ENCODE measurements at places on chromosomes 7 and 10.

DNA sequence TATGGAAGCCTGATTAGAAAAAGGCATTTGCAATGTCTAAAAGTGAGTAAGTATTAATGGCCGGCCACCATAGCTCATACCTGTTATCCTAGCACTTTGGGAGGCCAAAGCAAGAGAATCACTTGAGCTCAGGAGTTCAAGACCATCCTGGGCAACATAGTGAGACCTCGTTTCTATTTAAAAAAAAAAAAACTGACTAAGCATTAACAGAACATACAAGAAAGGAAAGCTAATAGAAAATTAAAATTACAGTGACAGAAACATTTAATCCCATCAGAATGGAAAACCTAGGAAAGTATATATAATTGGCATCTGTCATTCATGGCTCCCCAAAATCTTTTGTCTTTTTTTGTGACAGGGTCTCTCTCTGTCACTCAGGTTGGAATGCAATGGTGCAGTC lies 55.9 kb downstream of the AOC1 start:
- no peak for DNase-seq

DNA sequence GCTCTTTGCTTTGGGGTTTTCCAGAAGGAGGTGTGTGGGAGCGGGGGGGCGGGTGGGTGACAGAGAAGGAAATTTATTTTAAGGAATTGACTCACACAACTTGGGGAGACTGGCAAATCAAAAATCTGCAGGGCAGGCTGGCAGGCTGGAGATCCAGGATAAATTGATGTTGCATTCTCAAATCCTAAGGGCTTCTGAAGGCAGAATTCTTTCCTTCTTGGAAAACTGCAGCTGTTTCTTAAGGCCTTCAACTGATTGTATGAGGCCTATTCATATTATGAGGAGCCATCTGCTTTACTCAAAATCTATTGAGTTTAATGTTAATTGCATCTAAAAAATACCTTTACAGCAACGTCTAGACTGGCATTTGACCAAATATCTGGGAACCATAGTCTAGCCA lies 1528.8 kb upstream of the LRRTM3 start:
- no peak for DNase-seq

GRCh38 chr10:103659674-103660363 lies 166.3 kb downstream of the NEURL1 start:
- DNase-seq = no peak

DNA sequence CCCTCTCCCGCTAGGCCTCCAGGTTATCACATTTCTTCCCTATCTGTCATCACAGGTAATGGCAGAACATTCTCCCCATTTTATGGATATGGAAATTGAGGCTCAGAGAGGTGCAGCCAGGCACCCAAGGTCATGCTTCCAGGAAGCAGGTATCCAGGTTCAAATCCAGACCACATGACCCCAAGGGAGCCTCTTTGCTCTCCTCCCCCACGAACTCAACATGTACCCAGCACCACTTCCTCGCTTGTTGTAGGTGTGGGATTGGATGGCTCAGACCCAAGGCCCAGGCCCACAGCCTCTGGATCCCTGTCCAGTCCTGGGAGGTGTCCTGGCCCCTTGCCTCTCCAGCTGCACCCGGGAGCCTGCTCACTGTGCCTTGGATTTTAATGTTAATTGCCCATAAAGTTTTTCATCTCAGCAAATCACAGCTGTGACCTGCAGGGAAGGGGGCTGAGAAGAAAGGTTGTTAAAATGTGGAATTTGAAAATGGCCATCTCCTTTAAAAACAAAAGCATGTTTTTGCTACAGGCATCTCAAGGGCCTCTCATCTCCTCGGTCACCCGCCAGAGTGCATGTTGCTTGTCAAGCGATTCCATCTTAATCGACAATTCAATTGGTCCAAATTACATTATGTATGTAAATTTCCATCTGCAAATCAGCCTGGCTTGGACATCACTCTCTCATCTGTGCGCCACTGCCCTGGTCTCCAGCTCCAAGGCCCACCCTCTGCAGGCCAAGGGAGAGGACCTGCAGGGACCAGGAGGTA lies 205.4 kb upstream of the ZMIZ1 start:
- no peak for DNase-seq

DNA sequence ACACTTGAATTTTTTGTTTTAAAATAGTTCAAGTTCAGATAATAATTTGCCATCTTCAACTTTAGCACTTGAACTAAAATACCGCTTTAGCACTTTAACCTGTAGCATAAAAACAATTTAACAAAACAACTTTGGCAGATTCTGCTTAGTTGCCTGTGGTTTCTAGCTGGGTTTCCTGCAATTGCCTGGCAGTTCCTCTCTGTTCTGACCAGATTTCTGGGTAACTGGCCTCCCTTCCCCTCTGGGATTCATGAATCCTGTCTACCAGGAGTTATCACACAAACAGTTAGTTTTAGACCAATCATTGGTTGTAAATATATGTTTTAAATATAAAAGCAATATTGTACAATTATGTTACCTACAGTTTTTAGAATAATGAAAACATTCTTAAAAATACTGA lies 89.8 kb upstream of the HDAC9 start:
- DNase-seq = no peak

- no peak for DNase-seq
Measured at GRCh38 chr10:51029172-51029641, 45.1 kb upstream of the PRKG1 start.

DNA sequence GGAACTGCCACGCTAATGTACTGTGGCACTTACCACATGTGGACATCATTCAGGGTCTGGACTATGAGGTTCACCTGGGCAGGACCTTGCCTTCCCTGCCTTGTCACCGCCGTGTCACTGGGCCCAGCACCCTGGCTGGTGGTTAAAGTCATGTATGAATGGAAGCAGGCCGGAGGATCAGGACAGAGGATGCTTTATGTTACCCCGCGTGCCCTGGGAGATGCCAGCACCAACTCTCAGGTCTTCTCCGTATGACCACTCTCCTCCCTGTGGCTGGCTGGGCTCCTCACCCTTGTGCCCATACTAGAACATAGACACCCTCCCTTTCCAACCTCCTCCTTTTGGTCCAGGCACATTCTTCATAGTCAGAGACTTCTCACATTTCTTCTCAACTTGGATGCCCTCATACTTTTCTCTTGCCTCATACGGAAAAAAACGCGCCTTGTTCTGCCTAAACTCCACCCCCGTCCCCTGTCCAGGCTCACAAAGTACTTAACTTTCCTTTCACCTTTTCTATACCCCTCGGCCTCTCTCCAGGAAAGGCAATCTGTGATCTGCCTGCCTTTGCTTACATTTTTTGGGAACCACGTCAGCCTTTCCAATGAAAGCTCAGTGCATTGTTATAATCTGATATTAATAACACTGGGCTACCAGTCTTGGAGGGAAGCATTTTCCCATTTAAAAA lies 240.0 kb downstream of the TEX36 start:
- no peak for DNase-seq

DNA sequence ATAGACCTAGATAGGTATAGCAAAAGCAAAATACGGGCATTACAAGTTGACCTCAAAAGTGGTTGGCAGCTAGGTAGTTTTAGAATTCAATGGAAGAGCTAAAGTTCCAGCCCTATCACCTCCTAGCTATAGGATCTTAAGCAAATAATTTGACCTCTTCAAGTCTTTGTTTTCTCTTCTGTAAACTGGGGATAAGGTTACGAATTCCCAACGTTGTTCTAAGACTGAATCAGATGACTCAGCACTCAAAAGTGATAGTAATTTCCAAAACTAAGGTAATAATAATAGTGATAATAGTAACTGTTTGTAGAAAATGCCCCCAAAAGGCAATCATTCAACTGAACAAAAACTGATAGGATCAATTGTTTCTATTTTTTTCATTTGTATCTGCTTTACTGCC lies 445.2 kb downstream of the KCNMA1 start:
- DNase-seq = no peak

DNA sequence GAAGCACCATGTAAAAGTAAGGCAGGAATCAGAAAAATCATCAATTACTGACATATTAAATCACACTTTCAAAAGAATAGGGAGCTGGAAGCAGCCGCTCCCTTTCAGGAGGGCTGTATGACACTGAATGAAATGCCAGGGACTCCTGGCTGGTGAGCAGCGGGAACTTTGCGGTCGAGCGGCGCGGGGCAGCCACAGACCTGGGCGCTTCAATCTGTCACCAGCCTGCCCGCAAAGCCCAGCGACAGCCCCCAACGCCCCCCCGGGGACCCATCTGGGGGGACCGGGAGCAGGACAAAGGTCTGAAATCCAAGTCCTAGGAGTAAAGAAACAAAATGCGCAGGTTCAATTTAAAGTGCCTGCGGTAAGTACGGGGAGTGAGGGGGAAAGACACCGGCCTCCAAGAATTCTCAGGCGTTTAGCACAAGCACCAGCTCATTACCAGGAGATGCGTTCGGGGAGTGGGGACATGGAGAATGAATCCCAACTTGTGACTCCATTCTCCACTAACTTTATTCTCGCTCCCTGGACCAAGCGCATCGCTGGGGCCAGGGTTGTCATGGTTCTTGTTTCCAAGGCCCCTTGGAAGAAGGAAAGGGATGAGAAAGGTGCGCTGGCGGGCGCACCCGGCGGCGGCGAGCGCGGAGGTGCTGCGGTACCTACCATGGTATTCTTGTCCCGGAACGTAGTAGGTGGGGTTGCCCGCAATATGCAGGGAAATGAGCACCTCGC lies 824 bp downstream of the RELN start:
- no peak for DNase-seq

GRCh38 chr7:30912986-30913811 lies 1.5 kb downstream of the AQP1 start:
- no peak for DNase-seq

DNA sequence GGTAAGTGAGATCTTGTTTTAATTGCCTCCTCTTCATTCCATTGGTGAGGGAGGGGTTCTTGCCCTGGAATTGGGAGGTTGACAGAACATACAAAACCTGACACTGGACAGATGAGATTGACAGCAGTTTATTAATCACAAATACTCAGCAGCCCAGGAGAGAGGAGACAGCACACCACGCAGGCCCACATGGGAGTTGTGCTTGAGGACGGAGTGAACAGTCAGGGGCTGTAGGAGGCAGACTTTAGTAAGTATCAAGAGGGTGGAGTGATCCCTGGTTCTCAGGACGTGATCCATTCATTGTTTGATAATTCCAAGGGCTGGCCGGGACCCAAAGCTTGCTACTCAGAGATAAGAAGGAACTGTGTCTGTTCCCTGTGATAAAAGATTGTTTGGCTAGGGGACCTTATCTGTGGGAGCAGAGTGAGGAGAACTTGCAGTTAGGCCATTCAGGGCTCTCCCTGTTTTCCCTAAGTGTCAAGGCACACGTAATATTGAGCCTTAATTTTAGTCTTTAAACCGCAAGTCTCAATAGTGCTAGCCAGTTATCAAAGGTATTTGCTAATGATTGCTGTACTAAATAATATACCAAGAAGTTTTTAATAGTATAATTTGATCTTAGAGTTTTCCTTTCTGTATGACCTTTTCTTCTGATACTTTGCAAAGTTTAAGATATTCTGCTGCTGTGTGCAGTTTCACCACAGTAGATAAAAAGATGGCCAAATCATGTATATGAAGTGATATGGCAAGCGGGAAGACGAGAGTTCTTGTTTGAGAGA lies 14.5 kb downstream of the CAPZA2 start:
- DNase-seq = no peak

DNA sequence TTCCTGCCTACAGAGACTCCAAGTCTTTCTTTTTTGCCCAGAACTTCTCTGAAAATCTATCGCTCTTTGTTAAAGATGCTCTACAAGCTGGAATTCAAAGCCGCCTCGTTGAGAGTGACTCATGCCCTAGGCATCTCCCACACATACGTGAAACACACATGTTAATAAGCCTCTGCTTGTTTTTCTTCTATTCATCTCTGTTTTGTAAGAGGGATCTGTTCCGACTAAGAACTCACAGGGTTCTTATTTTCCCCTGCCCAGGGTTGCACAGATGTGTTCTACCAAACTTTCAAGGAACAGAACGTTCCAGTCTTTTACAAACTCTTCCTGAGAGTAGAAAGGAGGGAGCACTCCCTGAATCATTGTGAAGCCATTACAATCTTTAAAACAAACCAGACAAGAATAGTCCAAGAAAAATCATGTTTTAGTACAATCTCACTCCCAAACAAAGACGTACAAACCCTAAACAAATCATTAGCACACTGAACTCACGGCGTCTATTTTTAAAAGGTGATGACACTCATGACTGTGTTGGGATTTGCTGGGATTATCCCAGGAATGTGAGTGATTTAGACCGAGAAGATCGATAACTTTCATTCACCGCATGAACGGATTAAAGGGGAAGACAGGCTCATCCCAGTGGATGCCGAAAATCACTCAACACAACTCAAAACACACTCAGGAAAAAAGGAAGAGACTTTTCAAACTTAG lies 55.3 kb upstream of the INPP5A start:
- no peak for DNase-seq

- no peak for DNase-seq
Measured at GRCh38 chr7:33776788-33777187, 128.6 kb upstream of the BMPER start.

DNA sequence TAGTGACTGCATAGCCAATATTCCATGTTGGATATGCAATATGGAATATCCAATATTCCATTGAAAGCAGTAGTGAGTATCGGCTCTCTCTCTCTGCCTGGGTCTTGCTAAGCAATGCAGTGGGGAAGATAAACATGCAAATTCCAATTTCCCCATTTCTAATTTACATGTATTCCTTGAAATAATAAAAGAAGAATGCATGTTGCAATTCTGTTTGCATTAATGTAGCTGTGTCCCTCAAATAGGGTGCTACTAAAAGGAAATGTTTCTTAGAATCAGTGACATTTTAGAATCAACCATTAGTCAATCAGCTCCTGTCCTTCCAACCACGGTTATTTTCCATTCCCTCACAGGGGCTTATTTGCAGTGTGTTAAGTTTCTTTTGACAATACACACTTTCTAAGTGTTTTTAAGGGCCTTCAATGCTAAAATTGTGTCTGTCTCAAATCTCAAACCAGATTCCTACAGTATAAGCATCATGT lies 46.7 kb downstream of the AFAP1L2 start:
- no peak for DNase-seq

DNA sequence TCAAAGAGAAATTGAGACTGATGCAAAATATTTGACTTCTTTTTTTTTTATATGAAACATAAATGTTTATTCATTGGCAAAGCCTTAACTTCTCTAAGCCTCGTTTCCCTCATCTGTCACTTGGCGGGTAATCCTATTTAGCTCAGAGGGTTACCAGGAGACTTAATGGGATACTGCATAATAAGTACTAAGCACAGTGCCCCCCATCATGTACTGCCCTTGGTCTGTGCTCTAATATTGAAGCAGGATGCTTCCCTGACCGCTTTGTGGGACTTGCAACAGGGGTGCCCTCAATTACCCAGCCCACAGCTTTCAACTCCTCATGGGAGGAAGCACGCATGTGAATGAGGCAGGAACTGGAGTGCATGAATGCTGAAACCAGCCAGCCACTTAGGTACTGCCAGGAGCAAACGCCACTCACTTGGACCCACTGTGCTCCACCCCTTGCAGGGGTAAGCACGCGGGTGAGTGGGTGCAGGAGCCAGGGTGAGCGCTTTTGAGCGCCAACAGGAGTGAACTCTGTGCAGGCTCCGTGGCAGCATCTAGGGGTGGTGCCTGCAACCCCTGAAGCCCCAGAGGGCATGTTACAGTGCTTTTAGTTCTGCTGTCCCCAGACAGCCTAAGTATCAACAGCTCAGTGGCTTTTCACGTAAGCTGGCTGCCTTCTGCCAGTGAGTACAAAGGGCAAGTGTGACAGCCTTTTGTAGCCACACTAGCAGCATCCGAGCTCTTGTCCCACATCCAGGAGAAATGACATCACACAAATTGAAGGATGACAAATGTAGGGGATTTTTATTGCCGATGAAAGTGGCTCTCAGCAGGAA lies 209.8 kb upstream of the C7orf33 start:
- no peak for DNase-seq

All from HCT116 (cell line).